ENCODE measurements at places on chromosomes 5 and 9. TPM values are rescaled to one million over a fixed set of nuclear protein-coding genes. Genes with fewer than 3 reads are reported as not detected.

Gene LCN6
- not detected for total RNA-seq

Gene NOL6
- total RNA-seq, result 45.2 TPM

Gene PCDHGB6
- 0.73 TPM for total RNA-seq

Gene CDC14B
- total RNA-seq, result 1.7 TPM

Gene PCDHGA8
- total RNA-seq, result 0.15 TPM

Gene HNRNPK
- 652 TPM for total RNA-seq

Gene CDH18
- total RNA-seq, result not detected

Gene SLC6A3
- total RNA-seq, result not detected

Gene DNLZ
- total RNA-seq, result 44.2 TPM

Gene ZSWIM6
- total RNA-seq, result 5.7 TPM

Gene PIP5KL1
- total RNA-seq, result 1.3 TPM

Gene TAF11L2
- total RNA-seq, result not detected

Gene F2RL2
- 0.25 TPM for total RNA-seq

Gene CCDC171
- 0.94 TPM for total RNA-seq

Gene INSL4
- total RNA-seq, result not detected

Gene RASGRF2
- 38.2 TPM for total RNA-seq

Gene GM2A
- 27.6 TPM for total RNA-seq

Gene KCNMB1
- total RNA-seq, result not detected

Gene CYLC2
- total RNA-seq, result not detected

Gene PCDHB10
- 0.59 TPM for total RNA-seq

Gene ANKRD34B
- not detected for total RNA-seq

Gene BTNL8
- total RNA-seq, result not detected

Gene PCDHGA3
- 0.49 TPM for total RNA-seq

Gene PKD2L2
- total RNA-seq, result not detected

Gene ZFP2
- 0.60 TPM for total RNA-seq

Gene TRPM6
- 0.49 TPM for total RNA-seq

Gene TAF11L5
- not detected for total RNA-seq

Gene NR6A1
- 0.54 TPM for total RNA-seq

Gene SLC35D2
- total RNA-seq, result 26.3 TPM

Gene ROPN1L
- total RNA-seq, result 2.5 TPM

Gene ANKRD55
- 2.3 TPM for total RNA-seq

Gene BHMT
- total RNA-seq, result not detected

Gene PCDHGB2
- 3.3 TPM for total RNA-seq

Gene TMEM215
- not detected for total RNA-seq

Gene PDE8B
- not detected for total RNA-seq

Gene GCNT4
- total RNA-seq, result 0.44 TPM

Gene PRDM9
- not detected for total RNA-seq

Gene MCIDAS
- total RNA-seq, result not detected

Gene GARIN3
- total RNA-seq, result not detected

Gene SHC3
- total RNA-seq, result under 0.01 TPM

Gene NPR3
- 0.05 TPM for total RNA-seq

Gene DPYSL3
- total RNA-seq, result 50.4 TPM

Gene HMCN2
- not detected for total RNA-seq

Gene SPEF2
- 0.34 TPM for total RNA-seq

Gene FOCAD
- total RNA-seq, result 43.5 TPM

Gene SLC6A7
- not detected for total RNA-seq

Gene TEK
- 79.5 TPM for total RNA-seq

Gene SHOC1
- not detected for total RNA-seq

Gene DIRAS2
- not detected for total RNA-seq

Gene OSTF1
- 119 TPM for total RNA-seq

Gene STPG3
- total RNA-seq, result not detected

Gene ARHGEF28
- total RNA-seq, result 43.8 TPM

Gene TPPP
- 0.07 TPM for total RNA-seq

Gene ESM1
- total RNA-seq, result 463 TPM

Gene C5orf58
- total RNA-seq, result not detected

Gene OR1L4
- total RNA-seq, result not detected
